ENCODE measurements at places on chromosomes 6 and 20. TPM values are rescaled to one million over a fixed set of nuclear protein-coding genes. Genes with fewer than 3 reads are reported as not detected.

Gene EEF1A2
- total RNA-seq: 281 TPM

Gene SERPINB1
- 51.6 TPM for total RNA-seq

- DNase-seq: peak; percentile 98
Observed at GRCh38 chr6:82144007-82144851, 103.3 kb downstream of the IBTK start.

GRCh38 chr20:60001108-60001507 is 42.9 kb downstream of the CDH26 start:
- no peak for DNase-seq
